ENCODE measurements at places on chromosomes 3 and 15.

- DNase-seq = no peak
Measured at GRCh38 chr3:161217496-161217895, 3.6 kb upstream of the NMD3 start.

- no peak for DNase-seq
Measured at GRCh38 chr3:27224197-27224596, 145.0 kb downstream of the NEK10 start.

DNA sequence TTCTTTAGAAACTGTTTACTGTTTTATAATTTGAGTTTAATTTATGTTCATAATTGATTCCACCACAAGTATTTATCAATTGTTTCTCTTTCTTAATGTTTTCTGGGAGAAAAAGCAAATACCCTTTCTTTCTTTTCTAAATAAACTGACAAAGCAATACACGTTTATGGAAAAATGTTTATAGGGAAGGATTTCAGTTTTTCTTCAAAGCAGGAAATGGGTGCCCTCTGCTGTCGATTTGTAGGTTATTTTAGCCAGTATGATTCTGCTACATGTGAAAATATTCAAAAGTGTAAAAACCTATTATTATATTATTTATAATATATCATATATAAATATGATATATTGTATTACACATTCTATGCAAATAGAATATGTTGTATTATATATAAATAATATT lies 921.0 kb upstream of the ROBO1 start:
- DNase-seq = no peak

- no peak for DNase-seq
Measured at GRCh38 chr15:67079361-67079760, 14.0 kb downstream of the SMAD3 start.

DNA sequence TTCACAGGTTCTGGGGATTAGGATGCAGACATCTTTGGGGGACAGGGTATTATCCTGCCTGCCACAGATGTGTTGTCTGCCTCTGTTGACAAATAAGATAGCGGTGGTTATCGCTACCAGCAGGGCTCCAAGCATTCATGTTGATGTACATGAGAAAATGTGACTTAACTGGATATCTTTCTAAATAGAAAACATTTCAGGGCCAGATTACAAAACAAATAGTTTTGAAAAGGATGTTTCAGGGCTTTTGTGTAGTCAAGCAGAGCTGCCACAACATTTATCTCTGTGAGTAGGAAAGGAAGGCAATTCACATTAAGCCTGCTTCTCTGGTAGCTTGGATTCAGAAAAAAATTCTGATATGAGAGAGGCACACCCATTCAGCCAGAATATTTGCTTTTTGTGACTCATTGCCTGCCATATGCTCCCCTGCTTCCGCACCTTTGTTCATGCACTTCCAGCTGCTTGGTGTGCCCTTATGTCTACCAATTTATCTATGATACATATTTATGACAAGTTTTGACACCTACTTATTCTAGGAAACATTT lies 22.8 kb downstream of the PLS1 start:
- DNase-seq = no peak

- DNase-seq = no peak
Measured at GRCh38 chr15:88805031-88805780, 2.0 kb downstream of the ACAN start.

GRCh38 chr15:48751595-48751994 lies 59.3 kb downstream of the CEP152 start:
- no peak for DNase-seq

GRCh38 chr15:90818251-90819210 lies 49.9 kb upstream of the FURIN start:
- no peak for DNase-seq

- DNase-seq = peak; percentile 48
Measured at GRCh38 chr15:37789881-37790280, 144.6 kb upstream of the TMCO5A start.

DNA sequence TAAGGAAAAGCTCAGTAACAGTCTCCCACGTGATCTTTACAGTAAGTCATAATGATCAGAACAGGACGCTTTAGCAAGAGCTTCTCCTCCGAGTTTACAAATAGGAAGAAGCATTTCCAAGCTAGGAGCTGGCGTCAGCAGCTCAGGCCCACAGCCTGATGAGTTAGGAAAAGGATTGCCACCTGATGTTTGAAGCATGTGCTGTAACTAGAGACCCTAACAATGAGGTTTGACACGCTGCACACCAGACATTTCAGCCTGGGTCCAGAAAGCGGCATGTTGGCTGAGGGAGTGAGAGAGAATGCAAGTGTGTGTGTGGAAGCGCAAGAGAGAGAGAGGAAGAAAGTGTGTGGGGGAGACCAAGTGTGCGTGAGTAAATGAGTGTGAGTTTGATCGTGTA lies 47.3 kb downstream of the TLE3 start:
- DNase-seq = no peak

- no peak for DNase-seq
Measured at GRCh38 chr3:33798113-33798417, 365 bp upstream of the PDCD6IP start.

All from NCI-H226 (cell line).